DMS53 (cell line): ENCODE measurements at places on chromosomes 2 and 18.

DNA sequence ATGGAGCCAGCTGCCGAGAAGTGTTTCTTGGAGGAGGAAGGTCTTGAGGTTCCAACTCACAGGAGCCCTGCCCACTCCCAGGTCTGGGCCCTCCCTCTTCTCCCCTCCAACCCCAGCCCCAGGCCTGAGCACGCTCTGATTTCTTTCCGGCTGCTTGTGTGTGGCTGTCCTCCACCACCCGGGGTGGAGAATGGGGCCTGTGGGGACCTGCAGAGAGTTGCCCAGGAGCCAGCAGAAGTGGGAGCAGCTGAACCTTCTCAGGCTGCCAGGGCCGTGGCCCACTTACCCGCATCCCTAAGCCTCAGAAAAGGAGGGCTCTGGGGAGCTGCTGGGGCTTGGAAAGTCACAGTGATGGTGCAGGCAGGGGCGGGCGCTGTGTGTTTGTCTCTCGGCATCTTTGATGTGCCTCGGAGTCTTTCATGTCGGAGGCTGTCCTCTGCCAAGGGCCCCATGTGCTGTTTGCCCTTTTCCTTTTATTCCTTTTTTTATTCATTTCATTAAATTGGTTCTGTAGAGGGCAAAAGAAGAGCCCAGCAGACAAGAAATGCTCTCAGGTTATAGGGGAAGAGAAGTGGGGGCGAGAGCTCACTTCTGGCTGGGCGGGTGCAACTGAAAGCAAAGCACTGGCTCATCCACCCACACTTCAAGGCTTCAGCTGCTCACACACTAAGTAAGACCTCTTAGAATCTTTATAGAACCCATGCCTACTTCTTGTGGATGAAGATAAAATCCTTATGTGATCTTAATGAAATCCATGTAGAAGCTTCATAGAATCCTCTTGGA is 52.5 kb downstream of the SDC1 start:
- DNase-seq, result no peak

DNA sequence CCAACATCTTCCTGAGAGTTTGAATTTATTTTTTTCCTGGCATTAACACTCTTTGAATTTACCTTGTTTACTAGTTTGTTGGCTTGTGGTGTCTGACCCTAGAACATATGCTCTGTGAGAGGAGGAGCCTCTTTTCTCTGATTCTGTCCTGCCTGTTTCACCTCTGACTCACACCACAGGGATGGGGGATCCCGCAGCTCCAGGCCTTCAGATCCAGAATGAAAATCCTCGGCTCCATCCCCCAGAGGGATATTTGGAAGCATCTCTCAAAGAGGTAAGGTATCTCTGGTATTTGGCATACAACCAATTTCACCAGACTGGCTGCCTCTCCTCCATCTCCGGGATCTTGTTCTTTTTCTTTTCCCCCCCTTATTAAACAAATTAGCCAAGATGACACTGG is 104.7 kb downstream of the GPR39 start:
- no peak for DNase-seq

GRCh38 chr18:29962579-29962978 is 1080.0 kb downstream of the DSC3 start:
- DNase-seq, result no peak

- DNase-seq, result peak; percentile 75
These were observed 3.0 kb downstream of the FEV start for GRCh38 chr2:218981881-218982585.

DNA sequence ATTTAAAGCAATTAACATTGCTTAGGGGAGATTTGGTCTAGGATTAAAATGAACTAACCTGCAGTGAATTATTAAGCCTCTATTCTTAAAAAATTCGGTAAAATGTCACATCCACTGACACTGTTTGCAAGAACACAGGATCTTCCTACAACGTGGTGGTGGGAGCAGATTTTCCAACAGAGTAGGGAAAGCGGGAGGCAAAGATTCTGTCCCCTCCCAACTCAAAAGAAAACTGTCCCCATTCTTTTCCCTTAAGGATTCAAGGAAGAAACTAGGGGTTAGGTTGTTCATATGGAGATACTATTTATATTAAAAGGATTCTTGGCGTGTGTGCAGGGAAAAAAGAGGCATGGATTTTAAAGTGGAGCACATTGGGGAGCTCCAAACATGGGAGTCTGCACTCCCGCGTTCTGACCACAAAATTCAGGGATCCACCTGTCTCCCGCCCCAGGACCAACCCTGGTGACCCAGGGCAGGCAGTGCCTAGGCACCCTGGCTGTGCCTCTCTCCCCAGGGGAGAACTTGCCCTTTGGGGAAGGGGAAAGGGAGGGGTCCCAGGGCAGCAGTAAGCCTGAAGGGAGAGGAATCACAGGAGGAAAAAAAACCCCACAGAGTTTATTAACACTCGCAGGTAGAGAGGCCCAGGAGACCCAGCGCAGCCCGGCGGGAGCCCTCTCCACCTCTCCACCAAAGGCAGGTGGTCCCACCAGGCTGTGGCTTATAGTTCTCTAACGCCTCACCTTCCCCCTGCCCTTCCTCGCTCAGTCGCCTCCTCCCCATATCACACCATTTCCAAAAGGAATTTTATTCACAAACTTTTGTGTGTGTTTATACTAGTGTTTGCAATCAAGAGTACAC is 2.3 kb downstream of the PTGR3 start:
- DNase-seq, result no peak

DNA sequence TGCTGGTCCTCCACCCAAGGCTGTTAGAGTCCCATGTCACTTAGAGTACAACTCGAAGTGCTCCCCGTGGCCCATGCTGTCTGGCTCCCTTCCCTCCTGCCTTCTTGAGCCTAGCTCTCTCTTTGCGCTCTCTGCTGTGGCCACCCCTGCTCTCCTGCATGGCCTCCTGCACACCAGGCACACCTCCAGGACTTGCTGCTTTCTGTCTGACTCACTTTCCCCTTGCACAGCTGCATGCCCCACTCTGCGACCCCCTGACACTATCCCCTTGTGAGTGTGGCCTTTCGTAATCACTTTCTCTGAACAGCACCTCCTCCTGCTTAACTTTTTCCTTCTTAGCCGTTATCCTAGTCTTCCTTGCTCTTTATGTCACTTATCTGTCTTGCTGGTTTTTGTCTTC is 343.6 kb downstream of the TGIF1 start:
- DNase-seq, result no peak

DNA sequence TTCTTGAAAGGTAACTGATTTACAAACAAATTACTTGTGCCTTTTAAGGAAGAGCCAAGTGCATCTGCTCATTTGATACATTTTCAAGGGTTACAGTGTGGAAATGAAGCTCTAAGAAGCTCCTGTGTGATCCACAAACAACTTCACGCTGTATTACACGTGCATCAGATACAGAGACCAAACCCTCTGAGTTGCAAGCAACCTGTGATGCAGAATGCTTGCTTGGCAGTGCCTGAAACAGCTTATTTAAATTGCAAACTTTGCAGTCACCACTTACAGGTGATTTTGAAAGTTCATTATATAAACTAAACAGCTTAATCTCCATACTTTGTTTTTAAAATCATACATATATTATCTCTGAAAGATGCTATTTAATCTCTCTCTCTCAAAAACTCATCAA is 50.1 kb downstream of the ZEB2 start:
- DNase-seq, result peak; percentile 3

DNA sequence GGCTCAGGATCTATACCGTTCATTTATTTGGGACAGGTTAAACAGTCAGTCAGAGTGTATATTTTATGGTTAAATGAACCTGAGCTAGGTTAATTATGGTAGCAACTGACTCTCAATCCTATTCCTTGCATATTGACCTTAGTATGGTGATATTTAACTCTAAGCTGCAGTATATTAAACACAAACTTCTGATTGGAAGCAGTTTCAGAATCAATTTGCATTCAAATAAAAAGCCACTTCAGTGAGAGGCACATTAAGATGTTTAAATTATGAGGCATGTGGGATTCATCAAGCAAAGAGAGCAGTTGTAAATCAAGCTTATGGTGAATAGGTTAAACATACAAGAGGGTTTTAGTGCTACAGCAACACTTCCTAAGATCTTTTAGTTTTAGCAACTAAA is 40.4 kb downstream of the FRZB start:
- no peak for DNase-seq

DNA sequence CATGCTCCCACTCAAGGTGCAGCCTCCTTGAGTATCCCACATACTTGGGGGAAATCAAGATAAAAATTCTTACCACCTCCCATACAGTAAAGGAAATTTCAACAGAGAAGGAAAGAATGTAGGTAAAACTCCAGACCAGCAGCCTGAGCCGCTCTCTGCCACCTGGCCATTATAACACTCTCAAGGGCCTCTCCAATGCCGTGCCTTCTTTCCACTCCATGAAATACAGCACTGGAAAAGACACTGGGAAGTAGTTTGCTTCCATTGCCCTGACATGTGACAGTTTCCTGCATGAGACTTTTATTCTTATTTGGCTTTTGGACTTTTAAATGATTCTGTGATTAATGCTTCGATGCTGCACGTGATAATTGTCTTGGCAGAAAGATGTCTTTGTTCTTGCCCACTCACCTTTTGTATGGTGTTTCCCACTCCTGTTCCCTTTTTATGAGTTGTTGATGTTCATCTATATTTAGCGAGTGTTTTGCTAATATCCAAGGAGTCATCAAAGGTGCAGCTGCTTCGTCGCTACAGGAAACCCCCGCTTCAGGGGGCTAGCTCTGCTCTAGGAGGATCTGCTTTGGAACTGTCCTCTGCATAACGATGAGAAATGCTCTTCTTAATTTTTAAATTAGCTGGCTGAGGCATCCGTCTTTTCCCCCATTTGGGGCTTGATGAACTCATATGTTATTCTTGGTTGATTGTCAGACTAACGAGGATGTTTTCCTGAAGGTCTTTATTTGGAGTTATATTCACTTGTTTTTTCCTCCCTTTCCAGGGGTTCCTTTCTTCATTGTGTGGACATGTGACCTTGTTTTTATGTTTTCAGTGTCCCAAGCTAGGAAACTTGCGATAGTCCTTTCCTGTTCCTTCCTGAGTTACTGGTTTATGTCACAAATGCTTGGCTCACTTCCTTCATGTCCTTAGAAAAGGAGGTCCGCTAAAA is 179.4 kb downstream of the TXNL1 start:
- DNase-seq, result peak; percentile 16

DNA sequence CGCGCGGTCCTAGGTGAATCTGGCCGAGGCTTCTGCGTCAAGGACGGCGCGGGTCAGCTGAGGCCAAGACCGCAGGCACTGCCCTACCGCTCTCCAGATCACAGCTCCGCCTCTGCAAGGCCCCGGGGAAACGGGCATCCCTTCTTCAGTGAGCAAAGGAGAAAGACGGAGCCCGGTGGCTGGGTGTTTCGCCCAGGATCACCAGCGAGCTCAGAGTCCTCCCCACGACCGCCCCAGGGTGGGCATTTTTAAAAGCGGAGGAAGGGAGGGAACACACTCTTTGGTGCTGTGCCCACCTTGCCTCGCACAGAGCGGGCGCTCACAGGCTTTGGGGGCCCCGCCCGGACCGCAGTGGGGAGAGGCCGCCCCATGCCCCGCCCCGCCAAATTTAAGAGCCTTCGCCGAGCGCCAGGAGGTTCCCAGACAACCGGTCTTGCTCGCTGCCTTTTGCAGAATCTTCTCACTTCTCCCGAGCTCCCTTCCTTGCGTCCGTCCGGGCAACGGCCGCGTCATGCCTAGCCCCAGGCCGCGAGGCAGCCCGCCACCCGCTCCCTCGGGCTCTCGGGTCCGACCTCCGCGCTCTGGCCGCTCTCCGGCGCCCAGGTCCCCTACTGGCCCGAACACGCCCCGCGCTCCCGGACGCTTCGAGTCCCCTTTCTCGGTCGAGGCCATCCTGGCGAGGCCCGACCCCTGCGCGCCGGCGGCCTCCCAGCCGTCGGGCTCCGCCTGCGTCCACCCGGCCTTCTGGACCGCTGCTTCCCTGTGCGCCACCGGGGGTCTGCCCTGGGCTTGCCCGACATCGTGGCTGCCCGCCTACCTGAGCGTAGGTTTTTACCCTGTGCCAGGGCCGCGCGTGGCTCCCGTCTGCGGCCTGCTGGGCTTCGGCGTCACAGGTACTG is at the start of gene NOTO:
Gene NOTO (plus strand): TSS at position 419 of the 899 bp plus-strand sequence. CDS start 93 bp downstream, at position 512.
- peak; percentile 74 for DNase-seq

DNA sequence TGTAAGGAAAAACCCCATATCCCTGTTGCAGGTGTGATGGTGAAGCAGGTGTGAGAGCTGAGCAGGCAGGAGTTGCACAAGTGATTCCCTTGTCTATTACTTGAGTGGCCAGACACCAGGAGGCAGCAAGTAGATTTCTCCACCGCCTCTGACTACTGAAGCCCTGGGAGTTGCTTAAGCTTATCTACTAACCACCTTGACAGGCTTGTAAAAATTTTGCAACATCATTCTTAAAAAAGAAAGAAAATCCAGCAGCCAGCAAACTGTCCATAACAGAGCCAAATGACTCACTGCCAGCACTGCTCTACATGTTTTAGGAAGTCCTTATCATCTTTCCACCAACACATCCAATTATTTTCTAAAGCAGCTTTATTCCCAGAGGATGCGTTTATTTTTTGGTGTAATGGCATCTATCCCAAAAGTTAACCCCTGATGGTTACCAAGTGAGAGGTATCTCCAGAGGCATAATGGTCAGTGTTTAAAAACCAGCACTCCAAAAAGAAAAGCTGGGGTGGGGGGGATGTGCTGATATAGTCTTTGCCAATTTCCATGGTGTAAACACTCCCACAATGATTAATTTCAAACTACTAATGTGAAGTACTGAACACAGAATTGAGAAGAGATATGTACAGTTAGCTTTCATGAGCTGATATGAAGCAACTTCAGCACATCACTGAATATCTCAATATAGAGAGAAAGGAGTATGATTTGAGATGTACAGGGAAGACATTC is 16.3 kb upstream of the GPR39 start:
- no peak for DNase-seq

GRCh38 chr2:109463236-109463635 is 150.5 kb downstream of the SEPTIN10 start:
- DNase-seq, result no peak

GRCh38 chr2:201158111-201158929 is 24.6 kb upstream of the CASP10 start:
- peak; percentile 91 for DNase-seq

DNA sequence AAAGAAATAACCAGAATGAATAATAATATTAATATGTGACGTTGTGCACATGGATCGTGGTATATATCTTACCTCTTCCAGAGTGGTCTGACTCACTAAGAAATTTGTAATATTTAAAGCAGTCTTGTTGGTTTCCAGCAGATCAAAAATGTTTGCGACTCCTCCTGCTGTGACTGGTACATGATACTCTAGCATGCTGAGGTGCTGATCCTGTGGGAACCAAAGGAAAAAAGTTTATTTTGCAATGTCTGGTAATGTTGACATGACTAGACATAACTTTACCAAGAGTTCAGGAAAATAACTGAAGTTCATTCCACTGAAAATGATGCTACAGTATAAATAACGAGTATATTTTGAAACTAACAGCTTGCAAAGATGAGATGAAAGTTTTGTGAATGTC is 124.5 kb upstream of the BARD1 start:
- no peak for DNase-seq

- no peak for DNase-seq
These were observed 24.1 kb downstream of the TFPI start for GRCh38 chr2:187529977-187530721.

- DNase-seq, result no peak
These were observed 20.2 kb downstream of the USP37 start for GRCh38 chr2:218547978-218548377.
